ENCODE measurements at places on chromosomes 4 and X. TPM values are rescaled to one million over a fixed set of nuclear protein-coding genes. Genes with fewer than 3 reads are reported as not detected.

DNA sequence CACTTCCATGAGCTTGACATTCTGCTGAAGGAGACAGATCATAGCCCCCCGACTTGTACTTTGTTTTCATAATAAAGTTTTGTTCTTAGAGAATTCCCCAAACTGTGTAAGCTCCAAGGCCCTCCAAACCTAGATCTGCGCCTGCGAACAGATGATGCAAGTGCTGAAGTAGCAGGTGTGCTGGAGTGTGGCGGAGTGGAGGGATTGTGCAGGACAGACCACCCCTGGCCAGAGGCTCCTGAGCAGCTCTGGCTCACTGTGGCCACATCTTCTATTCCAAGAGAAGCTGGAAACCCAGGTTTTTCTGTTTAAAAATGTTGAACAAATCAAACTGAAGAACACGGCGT lies 46.4 kb downstream of the TBC1D14 start:
- no peak for DNase-seq

GRCh38 chr4:158808399-158808798 lies 39.6 kb downstream of the FNIP2 start:
- DNase-seq: no peak

PIGA gene
- total RNA-seq: 26.2 TPM

- DNase-seq: no peak
Measured at GRCh38 chr4:163195247-163195765, 28.6 kb upstream of the NAF1 start.

DNA sequence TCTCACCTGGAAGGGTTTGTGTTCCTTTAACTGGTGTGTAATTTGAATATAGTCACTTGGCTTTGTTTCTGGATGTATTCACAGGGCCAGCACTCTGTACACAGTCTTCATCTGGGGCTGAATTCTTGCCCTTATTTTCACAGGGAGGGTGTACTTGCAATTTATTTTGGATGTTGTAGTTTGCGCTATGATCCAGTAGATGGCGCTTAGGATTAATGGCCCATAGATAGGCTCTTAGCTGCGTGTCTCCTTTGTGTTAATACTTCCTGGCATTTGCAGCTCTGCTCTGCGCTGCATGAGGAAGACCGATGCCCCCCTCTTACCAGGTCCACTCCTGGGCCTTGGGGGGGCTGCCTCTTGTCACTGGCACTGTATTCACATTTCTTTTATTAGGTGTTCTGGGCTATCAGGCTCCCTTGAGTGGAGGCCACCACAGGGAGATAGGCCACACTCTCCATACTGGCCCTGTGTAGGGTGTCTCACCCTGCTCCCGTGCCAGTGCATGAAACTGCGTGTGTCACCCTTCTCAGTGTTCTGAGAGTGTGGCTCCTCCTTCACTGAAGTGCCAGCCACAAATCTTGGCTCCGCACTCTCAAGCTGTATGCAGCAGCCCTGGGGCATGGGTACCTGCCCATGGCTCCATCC lies 562.2 kb downstream of the ZIC3 start:
- peak; percentile 16 for DNase-seq

PSAPL1 gene
- total RNA-seq: not detected

- no peak for DNase-seq
Measured at GRCh38 chrX:7512845-7513244, 330.1 kb upstream of the VCX start.

LRIT3 gene
- 0.19 TPM for total RNA-seq

DNA sequence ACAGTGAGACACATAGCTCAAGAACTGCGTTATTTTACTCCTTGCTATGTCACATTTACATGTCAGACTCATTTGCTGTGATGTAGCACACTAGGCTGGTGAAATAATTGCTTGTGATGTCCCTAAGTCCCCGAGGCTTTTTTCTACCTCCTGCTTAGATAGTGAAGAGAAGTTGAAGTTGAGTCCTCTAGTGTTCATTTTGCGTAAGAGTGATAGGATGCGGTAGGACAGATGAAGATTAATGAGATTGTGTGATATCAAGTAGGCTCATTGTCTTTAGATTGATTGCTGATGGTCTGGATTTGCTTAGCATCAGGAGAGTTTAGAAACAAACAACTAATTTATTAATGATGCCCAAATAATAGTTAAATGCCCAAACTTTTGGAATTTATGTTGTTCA lies 173.6 kb upstream of the NUDT6 start:
- DNase-seq: no peak

SRPX gene
- total RNA-seq: 3.7 TPM

- no peak for DNase-seq
Measured at GRCh38 chr4:68079928-68080327, 49.7 kb downstream of the TMPRSS11F start.

GRCh38 chr4:94500685-94501084 lies 48.9 kb downstream of the PDLIM5 start:
- no peak for DNase-seq

DNA sequence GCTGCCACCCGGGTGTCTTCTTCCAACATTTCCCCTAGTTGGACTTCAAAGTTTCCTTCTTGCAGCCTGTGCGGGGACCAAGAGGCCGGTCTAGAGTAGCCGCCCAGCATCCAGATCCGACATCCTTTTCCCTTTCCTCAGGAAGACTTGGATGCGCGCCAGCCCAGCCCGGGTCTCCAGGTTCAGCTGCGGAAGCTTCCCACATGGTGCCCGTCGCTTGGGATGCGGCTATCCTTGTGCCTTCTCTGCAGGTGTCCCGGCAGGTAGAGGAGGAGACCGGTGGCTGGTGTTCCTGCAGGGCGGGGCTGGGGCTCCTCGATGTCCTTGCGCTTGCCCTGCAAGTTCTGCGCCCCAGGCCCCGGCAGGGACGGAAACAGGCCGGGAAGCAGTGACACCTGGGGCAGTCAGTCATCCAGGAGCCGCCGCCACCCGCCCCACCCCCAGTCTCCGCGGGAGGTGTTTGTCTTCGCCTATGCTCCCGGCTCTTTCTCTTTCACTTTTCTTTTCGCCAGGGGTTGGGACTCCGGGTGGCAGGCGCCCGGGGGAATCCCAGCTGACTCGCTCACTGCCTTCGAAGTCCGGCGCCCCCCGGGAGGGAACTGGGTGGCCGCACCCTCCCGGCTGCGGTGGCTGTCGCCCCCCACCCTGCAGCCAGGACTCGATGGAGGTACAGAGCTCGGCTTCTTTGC lies at the start of gene IL15:
TSS of gene IL15 (plus strand) at position 502 of the 689 bp plus-strand sequence. CDS start 82,882 bp downstream, outside the sequence.
- DNase-seq: peak; percentile 1

GRCh38 chr4:17680559-17681280 lies 66.3 kb downstream of the MED28 start:
- DNase-seq: no peak

DNA sequence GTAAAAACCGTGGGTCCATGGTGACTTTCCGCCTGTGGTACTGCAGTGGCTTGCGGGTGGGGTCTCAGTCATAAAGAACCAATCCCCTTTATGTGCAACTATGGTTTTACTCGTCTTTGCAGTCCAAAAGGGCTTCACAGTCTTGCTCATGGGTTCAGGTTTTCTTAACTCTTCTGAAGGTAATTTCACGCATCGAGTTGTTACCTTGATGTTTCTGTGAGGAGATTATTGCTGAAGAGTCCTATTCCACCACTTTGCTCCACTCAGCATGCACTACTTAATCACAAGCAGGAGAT lies 41.5 kb downstream of the F8 start:
- DNase-seq: no peak

SLITRK2 gene
- total RNA-seq: 8.8 TPM

DNA sequence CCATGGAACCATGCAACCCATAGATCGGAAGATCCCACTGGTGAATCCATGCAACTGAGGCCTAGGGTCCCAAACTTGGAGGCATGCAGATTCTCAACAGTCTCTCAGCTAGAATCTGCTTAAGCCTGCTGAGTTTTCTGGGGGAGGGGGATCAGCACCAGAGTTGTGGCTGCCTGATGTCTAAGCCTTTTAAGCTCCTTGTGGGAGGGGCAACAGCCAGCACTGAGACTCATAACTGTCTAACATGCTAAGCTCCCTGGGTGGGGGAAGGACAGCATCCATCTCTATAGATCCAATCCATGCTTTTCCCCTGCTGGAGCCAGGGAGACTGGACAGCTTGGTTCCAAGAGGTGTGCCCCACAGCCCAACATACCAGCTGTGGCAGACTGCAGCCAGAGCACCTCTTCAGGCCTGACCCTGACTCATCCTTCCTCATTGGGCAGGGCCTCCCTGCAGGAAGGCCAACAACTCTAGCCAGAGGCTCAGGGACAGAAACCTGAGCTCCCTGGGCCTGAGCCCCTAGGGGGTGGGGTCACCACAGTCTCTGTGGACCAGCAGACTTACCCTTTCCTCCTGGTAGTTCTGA lies 300.1 kb upstream of the SLC7A11 start:
- DNase-seq: no peak

IDS gene
- 25.3 TPM for total RNA-seq

GYG2 gene
- total RNA-seq: 75.6 TPM

DNA sequence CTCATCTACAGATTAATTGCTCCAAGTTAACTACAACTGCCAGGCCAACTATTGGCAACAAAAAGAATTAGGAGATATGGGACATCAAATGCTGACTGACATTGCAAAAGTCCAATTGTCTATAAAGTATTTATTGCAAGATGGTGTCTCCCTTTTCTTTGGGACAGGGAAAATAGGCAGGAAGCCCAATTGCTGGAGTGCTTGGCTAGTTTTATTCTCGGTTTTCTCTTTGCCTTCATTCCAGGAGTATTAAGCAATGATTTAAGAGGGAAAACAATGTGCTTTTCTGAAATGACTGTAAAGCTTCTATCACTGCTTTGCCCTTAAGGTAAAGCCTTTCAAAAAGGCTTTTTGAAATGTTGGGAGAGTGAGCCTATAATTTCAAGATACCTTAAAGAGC lies 62.8 kb upstream of the DIAPH2 start:
- DNase-seq: no peak

- no peak for DNase-seq
Measured at GRCh38 chrX:93420525-93421082, 252.8 kb downstream of the NAP1L3 start.

GRCh38 chr4:81946996-81947395 lies 426.8 kb downstream of the HNRNPD start:
- no peak for DNase-seq

DNA sequence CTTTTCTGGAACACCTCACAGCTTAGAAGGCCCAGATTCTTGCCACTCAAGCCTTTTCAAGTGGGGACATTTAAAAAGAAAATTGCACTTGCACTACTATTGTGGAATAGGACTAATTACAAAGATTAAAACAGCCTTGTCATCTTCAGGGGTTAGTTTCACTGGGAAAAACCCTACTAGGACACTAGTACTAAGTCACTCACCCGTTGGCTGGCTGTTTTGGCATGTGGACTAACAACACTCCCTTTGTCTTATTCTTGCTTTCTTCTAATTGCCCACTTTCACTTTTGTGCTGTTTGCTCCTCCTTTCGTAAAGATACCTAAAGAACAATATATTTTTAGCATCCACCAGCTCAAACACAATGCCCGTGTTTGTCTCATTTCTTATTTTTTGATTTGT lies 200.9 kb upstream of the MID1 start:
- DNase-seq: no peak

TRAM1L1 gene
- total RNA-seq: 5.0 TPM

ZNF718 gene
- total RNA-seq: 14.4 TPM

- DNase-seq: no peak
Measured at GRCh38 chr4:174209341-174209740, 74.1 kb downstream of the FBXO8 start.

RPA4 gene
- 0.50 TPM for total RNA-seq

DNA sequence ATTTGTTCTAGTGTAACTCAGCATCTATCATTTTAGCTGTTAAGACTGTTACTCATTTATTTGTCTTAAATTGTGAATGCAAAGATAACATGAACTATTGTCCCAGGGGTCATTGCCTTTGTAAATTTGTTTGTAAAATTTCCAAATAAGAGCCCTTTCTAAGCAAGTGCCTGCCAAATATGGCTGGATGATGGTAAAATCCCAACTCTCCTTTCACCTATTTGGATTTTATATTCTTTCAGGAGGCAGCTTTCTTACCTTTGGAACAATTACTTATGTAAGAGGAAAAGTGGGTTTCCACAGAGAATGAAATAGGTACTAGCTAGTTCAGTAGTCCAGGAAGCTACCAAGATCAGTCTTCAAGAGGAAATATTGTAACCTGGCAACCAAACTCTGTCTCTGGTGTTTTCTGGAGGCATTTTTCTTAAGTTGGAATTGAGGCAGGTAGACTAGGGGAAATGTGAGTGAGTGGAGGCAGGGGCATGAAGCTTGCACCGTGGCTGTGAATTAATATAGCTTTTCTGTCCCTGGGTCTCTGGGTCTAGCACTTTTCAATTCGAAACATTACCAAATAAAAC lies 363.0 kb upstream of the ZCCHC13 start:
- no peak for DNase-seq

DNA sequence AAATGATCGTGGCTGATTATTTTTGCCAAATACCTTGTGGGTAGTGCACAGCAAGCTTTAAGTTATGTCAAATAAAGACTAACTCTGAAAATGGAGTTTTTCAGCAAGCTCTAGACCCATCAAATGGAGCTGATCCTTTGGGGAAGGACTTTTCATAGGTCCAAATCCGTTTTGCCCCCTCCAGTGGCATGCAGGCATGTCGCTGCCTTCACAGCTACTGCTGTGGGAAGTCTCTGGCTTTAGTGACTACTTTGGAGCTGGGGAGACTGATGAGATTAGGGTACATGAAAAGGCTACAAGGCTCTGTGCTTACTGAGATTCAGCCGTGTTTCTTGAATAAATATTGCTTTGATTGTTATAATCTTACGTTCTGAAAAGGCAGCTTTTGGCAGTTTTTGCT lies 106.6 kb upstream of the HS3ST1 start:
- no peak for DNase-seq

DNA sequence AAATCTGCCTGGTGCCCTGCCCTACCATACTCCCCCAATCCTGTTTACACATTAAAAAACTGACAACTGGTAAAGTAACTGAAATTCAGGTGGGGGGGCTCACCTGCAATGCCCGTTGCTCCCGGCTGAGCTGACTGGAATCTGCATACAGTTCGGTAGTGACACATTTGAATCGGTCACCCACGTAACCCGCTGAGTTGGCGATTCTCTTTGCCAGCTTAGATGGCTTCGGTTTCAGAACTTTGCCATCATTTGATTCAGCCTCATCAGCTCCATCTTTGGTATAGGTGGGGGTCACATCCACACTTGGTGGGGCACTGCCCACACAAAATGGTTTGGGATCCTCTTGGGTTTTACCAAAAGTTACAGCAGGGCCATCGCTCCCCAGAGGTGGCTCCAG lies 25.5 kb downstream of the BCOR start:
- DNase-seq: no peak

DNA sequence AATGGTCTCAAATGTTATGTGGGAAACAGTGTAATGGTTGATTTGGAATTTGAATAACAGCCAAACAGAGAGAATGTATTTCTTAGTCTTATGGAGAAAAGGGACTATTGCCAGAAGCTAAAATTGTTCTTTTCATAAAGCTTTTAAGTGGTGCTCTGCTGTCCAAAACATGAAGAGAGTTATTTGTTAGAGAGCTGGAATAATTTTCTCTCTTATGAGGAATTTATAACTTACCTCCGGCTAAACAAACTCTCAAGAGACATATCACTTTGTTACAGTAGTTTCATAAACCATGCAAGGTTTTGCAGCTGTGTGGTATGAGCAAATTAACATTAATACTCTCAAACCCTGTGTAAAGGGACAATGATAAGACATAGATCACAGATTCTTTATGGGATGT lies 28.6 kb downstream of the SULT1B1 start:
- no peak for DNase-seq

GRCh38 chr4:108185252-108185651 lies 16.5 kb upstream of the LEF1 start:
- no peak for DNase-seq

GRCh38 chrX:136162827-136163570 lies 15.7 kb downstream of the FHL1 start:
- peak; percentile 19 for DNase-seq

Data from neural crest cell (in vitro differentiated cells).